Inflammatory macrophage (primary cell): ENCODE measurements at places on chromosomes 3 and 15.

DNA sequence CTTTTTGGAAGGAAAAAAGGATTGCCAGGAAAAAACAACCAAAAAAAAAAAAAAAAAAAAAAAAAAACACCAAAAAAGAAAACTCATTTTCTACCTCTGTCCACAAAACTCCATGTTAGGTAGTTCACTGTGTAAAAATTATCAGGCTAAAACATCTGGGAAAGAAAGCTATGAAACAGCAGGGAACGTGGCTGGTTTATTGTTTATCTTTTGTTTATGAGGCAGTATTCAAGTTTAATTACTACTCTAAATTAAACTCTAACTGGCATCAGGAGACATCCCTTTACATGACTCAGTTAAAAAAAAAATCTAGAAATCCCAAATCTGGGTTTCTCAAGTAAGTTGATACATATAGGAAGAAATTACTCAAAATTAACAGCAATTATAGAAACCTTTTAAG lies 21.8 kb downstream of the MEIS2 start:
- no peak for DNase-seq

GRCh38 chr3:31948280-31948679 lies 32.8 kb downstream of the OSBPL10 start:
- DNase-seq = no peak

DNA sequence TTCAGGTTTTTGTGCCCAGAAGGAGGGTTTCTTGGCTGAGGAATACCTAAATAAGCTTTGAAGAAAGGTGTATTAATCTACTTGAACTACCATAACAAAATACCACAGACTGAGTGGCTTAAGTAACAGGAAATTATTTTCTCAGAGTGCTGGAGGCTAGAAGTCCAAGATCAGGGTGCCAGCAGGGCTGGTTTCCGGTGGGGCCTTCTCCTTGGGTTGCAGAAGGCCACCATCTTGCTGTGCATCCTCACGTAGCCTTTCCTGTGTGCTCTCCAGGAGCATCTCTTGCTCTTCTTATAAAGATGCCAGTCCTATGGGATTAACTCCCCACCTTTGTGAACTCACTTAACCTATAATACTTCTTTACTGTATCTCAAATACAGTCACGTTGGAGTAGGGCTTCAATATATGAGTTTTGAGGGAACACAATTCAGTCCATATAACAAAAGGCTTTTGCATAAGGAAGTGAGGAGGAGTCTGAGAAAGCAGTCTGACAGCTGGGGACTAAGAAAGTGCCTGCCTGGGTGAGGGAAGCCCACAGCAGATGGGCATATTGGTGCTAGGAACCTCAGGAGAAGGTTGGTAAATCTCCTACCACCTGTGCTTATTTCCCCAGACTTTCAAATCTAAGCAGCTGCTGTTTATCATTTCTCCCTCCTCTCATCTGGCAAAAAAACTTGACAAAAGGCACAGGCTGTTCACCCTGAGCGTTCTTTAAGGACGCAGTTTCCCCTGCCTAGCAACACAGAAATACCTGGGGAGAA lies 89.6 kb upstream of the CBLB start:
- DNase-seq = no peak

- DNase-seq = no peak
Measured at GRCh38 chr3:31009881-31010280, 115.4 kb upstream of the GADL1 start.

DNA sequence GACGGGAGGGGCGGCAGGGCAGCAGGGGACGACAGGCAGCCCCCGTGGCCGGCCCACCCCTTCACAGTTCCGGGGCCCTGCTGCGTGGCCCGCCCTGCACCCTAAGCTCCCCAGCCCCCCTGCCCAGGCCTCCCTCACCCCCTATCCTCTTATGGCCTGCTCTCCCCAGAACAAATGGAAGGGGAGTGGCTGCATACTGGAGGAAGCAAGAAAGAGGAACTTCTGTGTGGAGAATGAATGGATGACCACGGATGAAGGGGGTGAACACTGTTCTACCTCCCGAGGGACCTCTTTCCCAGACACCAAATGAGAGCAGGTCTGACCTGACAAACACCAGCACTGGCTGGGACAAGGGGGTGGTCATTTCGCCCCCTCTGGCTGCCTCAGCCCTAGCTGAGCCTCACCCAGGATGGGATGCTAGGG lies 25.0 kb downstream of the SEC61A1 start:
- peak; percentile 54 for DNase-seq

DNA sequence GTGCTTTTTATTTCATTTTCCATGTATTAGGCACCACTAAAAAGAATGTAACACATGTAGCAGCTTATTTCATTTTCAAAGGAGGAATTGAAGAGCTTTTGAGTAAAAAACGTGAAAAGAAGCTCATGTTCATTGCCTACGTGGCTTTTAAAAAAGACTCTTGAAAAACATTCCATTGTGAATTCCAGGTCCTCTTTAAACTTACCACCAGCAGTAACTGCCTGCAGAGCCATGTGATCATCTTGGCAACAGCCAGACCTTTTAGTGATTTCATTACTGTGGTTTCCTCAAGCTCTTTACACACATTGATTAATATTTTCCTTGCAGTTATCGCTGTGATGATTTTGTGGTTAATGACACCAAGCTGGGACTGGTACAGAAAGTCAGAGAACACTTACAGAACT lies 43.8 kb upstream of the FBXL22 start:
- peak; percentile 64 for DNase-seq

DNA sequence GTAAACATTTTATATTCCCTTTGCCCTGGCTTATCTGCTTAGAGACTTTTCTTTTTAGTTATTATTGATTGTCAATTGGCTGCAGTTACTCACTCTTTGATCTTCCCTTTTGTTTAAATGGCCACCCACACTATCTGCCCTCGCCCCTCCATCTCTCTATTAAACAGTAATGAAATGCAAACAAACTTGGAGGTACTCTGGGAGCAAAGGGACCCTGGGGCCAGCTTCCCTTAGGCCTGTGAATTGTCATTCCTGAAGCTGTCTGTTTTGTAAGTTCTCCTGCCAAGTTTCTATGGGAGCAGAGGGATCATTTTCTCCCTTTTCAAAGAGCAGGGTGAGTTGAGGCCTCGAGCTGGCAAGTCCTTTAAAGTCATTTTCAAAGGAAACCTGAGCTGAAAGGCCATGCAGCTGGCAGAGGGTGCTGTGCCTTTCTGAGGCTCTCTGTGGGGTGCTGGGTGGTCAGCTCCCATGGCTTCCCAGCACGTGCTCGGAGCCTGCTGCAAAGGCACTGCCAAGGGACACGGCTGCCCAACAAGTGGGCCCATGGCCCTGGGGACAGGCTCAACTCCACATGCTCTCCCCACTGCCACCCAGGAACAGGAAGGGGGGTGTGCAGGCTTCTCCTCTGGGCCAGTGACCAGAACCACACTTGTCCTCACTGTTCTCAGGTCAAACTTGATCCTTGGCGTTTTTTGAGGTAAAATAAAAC lies 17.4 kb upstream of the RTP2 start:
- DNase-seq = no peak

- DNase-seq = no peak
Measured at GRCh38 chr15:33461671-33462070, 150.9 kb downstream of the RYR3 start.

DNA sequence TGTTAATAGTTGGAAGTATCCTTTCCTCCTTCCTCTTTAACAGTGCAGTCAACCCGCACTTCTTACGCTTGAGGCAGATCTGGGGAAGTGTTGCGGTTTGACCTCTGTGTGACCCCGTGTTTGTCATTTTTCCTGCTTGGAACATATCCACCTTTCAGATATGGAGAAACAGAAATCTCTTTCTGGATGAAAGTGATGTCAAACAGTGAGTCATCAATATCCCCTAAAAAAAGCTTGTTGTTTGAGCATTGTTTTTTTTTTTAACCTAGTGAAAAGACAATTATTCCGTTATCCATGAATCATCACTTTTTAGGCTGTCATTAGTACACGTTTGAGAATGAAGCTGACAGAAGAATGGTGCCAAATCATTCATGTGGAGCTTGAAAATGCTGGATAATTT lies 293.7 kb downstream of the ARPP21 start:
- DNase-seq = peak; percentile 54

- no peak for DNase-seq
Measured at GRCh38 chr15:71712182-71712581, 98.2 kb upstream of the NR2E3 start.

DNA sequence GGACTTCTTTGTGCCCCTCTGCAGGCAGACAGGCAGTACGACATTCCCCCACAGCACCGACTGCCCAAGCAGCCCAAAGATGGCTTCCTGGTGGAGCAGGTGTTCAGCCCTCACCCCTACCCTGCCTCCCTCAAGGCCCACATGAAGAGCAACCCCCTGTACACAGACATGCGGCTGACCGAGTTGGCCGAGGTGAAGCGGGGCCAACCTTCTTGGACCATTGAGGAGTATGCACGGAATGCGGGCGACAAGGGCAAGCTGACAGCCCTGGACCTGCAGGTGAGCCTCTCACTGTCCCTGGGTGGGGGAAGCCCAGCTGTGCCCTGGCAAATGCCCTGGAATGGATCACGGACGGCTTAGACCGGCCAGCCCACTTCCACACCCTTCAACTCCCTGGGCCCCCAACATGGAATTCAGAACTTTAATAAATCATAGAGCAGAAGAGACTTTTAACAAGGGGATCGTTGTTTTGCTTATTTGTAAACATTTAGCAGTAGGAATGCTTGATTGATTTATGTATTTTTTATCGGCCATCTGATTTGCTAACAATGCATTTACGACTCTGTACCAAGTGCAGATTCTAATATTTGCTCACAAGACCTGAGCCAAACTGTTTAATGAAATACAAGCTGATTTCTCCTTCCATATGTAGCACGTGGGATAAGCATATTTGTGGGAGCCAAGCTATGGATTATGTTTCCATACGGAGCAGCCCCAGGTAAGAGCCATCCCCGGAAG lies 31.1 kb downstream of the MINAR1 start:
- no peak for DNase-seq

DNA sequence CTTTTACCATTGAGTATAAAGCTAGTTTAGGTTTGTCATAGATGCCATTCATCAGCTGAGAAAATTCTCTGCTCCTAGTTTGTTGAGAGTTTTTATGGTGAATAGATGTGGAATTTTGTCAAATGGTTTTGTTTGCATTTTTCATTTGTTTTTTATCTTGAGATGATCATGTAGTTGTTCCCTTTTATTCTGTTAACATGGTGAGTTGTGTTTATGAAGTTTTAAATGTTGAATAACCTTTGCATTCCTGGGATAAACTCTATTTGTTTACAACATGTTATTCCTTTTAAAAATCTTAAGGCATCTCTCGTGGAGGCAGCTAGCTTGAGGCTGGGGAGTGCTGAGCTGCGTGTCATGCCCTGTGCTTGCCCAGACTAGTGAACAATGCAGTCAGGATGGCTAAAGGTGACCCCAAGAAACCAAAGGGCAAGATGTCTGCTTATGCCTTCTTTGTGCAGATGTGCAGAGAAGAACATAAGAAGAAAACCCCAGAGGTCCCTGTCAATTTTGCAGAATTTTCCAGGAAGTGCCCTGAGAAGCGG lies 48.5 kb downstream of the ANAPC13 start:
- no peak for DNase-seq

GRCh38 chr15:83320404-83320803 lies 35.9 kb upstream of the BNC1 start:
- no peak for DNase-seq

GRCh38 chr15:69794645-69795469 lies 302.9 kb downstream of the TLE3 start:
- DNase-seq = no peak

GRCh38 chr3:177758126-177758525 lies 560.8 kb upstream of the TBL1XR1 start:
- DNase-seq = no peak

- DNase-seq = no peak
Measured at GRCh38 chr15:98543237-98543636, 105.1 kb upstream of the IGF1R start.

GRCh38 chr3:6182476-6182875 lies 678.4 kb upstream of the GRM7 start:
- DNase-seq = no peak

DNA sequence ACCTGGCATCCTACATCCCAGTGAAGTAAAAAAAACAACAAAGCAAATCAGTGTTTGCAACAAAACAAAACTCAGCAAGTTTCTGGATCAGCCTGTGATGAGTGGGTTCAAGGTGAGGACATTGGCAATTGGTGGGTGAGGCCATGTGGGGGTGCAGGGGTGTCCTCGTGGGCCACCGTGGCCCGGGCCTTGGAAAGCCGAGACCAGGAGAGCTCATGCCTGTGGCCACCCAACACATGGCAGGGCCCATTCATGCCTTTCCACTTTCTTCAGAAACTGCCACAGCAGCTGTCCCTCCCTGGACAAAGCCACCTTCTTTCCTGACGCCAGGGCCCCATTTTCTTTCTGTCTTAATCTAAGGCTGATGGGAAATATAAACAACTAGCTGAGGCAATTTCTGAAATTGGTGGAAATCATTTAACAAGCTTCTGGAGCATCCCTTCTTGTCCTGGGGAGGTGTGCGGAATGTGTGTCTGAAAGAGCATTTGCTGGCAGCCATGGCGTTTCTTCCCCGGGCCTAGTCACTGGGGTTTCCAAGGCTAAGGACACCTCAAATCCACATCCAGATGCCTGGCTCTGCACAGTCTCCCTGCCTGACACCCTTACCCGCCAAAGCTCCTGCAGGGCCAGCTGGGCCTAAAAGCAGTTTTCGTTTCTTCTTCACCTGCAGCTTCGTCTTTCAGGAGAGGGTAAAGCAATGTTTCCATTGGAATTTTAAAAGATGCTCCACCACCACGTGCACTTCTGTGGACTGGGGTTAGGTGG lies 34.1 kb upstream of the SFMBT1 start:
- no peak for DNase-seq

- DNase-seq = no peak
Measured at GRCh38 chr3:169158379-169158778, 505.1 kb downstream of the MECOM start.

DNA sequence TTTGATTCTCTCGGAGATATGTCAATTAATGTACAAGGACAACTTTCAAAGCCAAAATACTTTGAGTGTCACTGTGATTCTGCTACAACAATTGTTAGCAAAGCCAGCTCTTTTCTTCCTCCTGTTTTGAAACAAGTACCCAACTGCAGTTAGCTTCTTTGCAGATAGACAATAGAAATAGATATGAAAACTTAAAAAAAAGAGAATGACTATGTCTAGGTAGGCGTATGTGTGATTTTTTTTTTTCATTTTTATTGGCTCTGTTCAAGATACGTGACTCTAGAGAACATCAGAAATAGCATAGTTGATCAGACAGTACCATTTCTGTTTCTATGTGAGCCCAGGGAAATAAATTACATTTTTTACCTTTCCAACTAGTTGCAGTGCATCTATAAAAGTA lies 142.9 kb upstream of the CNTN4 start:
- DNase-seq = no peak

GRCh38 chr15:29522373-29523276 lies 253.0 kb upstream of the NSMCE3 start:
- DNase-seq = no peak

DNA sequence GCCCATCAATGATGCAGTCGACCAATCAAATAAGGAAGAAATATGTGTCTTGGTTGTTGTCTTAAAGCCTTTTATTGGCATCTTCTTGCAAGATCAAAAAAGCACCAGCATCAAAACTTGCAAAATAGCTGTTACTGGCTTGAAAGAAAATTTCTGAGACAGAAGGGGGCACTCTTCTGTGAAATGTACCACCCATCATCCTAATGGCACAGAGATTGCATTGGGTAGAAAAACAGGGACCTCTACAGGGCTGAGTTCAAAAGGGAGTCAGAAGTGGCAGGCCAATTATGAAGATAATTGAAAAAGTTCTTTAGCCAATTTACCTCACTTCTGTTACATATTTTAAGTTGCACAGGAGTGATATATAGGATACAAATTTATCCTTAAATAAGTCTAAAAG lies 122.3 kb upstream of the GPR149 start:
- DNase-seq = no peak
